ENCODE measurements at places on chromosomes 13 and 19. TPM values are rescaled to one million over a fixed set of nuclear protein-coding genes. Genes with fewer than 3 reads are reported as not detected.

CYP4F2 gene
- 0.09 TPM for total RNA-seq

ZNF541 gene
- total RNA-seq, result 0.22 TPM

ATP8A2 gene
- 0.11 TPM for total RNA-seq

PPFIA3 gene
- total RNA-seq, result 6.6 TPM

TBC1D4 gene
- 75.2 TPM for total RNA-seq

ADGRL1 gene
- total RNA-seq, result 5.4 TPM

UBL3 gene
- total RNA-seq, result 17.8 TPM

BTBD2 gene
- total RNA-seq, result 29.8 TPM

EDDM13 gene
- 3.7 TPM for total RNA-seq

TEX29 gene
- not detected for total RNA-seq

TMPRSS9 gene
- total RNA-seq, result under 0.01 TPM

TEX26 gene
- not detected for total RNA-seq

ZNF548 gene
- 16.6 TPM for total RNA-seq

GNG8 gene
- not detected for total RNA-seq
